ENCODE measurements at places on chromosomes 12 and 14.

GRCh38 chr12:123070267-123071081, 80.4 kb downstream of the PITPNM2 start:
- no peak for DNase-seq

GRCh38 chr14:74608959-74609611, 3.0 kb downstream of the LTBP2 start:
- peak; percentile 69 for DNase-seq

DNA sequence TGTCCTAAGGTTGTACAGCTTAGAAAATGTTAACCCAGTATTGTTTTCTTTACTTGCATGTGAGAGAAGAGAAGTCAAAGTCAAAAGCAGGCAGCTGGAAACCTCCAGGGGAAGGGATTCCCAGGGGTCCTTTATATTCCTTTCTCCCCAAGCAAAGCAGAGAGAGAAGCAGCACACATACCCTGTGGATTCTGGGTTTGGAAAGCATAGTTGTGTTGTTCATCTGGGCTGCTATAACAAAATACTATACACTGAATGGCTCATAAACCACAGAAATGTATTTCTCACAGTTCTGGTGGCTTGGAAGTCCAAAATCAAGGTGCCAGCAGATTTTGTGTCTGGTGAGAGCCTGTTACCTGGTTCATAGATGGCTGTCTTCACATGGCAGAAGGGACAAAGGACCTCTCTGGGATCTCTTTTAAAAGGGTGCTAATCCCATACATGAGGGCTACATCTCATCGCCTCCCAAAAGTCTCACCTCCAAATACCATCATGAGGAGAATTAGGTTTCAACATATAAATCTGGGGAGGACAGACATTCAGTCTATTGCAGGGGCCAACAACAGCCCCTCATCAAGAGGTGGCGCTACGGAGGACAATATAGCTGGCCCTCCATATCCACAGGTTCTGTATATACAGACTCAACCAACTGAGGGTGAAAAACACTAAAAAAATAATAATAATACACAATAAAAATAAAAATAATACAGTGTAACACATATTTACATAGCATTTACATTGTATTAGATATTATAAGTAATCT, 19.3 kb upstream of the PCNX1 start:
- no peak for DNase-seq

- DNase-seq, result no peak
Observed at GRCh38 chr12:124327362-124328043, 32.6 kb downstream of the RFLNA start.

- peak; percentile 67 for DNase-seq
Observed at GRCh38 chr14:25833341-25834126, 764.3 kb downstream of the NOVA1 start.

- DNase-seq, result no peak
Observed at GRCh38 chr14:34170882-34171281, 220.0 kb upstream of the EGLN3 start.

DNA sequence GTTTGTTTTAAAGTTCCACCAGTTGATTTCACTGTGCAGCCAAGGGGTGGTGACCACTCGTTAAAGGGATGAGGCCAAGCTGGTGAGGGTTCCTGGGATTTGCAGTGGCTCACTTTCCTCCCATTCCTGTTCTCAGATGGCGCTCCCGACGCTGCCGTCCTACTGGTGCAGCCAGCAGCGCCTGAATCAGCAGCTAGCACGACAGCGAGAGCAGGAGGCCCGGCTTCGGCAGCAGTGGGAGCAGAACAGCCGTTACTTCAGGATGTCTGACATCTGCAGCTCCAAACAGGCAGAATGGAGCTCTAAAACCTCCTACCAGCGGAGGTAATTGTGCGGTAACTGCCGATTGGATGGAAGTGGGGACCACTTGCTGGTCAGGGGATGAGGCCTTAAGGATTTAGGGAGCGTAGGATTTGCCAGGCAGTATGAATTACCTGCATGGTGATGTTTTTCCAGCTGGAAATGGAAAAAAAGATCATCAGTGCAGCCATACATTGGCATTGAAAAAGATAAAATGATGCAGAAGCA, 2.9 kb downstream of the TCHP start:
- DNase-seq, result no peak

DNA sequence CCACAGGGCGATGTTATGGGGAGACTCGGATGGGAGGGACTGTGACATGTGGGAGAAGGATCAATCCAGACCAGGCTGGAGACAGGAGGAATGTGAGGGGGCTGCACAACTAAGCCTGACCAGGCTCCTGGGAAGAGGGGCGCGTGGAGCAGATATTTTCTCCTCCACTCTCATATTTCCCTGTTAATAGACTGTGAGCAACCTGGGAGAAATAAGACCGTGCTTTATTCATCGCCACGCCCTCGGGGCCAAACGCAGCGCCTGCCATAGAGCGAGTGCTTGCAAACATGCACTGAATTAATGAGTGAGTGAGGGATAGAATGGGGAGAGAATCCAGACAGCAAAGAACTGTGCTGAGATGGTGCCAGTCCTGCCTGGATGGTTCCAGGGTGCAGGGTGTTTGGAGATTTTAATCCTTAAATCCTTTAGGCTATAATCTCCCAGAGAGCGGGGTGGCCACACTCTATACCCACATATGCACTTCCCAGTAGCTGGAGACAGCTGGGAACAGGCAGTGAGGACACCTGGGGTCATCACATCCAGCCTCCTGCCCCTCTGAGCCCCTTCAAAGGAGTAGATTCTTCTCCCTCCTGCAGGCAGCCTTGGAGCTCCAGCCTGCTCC, 13.6 kb upstream of the FAIM2 start:
- DNase-seq, result no peak

DNA sequence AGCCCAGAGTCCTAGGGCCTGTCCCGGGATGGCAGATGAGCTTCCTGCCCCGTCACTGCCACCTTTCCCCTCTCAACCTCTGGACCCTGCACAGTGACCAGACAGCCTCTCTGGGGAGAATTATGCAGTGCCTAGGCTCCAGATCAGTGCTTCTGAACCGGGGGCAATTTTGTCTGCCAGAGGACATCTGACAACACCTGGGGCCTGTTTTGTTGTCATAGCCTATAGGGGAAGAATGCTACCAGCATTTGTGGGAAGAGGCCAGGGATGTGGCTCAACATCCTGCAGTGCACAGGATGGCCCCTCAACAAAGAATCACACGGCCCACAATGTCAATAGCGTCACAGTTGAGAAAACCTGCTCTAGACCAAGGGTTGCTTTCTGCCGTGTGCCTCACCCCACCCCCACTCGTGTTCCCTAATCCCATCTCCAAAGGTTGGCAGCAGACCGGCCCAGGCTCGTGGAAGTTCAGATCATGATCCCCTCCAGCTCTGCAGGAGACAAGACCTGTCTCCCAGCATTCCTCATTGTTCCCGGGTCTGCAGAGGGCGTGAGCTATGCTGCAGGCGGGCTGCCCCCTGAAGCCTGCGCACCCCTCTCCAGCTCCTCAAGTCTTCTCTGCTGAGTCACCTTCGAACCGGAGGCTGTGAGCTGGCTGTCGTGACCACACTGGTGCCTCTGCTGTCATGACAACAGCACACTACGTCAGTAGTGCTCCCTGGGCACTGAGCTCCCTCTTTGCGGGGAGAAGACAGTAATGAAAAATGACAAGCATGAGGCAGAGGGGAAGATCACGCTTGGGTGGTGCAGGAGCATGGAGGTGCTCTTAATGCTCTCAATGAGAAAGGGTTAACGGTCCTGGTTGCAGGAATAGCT, 2.0 kb upstream of the GAPDH start:
- peak; percentile 53 for DNase-seq

DNA sequence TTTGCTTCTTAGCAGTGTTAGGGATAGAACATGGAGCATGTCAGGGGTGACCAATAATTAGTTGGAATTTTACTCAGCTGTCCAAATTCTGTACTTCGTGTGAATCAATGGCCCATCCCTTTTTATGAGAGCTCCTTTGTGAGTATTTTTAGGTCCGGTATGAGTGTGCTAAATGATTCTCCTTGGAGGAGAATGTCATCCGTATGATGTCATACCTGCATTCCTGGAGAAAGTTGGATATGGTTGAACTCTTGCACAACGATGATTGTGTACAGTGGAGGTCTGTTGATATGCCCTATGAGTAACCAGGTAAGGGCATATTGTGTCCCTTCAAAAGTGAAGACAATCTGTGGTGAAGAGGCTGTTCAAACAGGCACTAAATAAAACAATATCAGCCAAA, 400.8 kb downstream of the GXYLT1 start:
- DNase-seq, result no peak

GRCh38 chr12:70197345-70197744, 45.9 kb upstream of the CNOT2 start:
- no peak for DNase-seq

- DNase-seq, result no peak
Observed at GRCh38 chr14:76844223-76844622, 18.0 kb downstream of the LRRC74A start.

- DNase-seq, result peak; percentile 78
Observed at GRCh38 chr14:55103005-55103640, 25.9 kb upstream of the LGALS3 start.

DNA sequence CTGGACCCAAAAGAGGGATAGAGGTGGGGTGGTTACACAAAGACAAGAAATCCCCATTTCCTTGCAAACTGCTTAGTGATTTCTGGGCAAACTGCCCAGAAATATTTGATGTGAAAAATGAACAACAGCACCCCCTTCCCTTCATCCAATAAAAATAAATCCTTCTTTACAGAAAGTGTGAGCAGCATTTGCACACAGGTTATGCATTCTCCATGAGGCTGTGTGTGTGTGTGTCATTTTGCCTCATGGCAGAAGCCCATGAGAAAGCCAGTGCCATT, 17.2 kb upstream of the NRXN3 start:
- DNase-seq, result no peak

DNA sequence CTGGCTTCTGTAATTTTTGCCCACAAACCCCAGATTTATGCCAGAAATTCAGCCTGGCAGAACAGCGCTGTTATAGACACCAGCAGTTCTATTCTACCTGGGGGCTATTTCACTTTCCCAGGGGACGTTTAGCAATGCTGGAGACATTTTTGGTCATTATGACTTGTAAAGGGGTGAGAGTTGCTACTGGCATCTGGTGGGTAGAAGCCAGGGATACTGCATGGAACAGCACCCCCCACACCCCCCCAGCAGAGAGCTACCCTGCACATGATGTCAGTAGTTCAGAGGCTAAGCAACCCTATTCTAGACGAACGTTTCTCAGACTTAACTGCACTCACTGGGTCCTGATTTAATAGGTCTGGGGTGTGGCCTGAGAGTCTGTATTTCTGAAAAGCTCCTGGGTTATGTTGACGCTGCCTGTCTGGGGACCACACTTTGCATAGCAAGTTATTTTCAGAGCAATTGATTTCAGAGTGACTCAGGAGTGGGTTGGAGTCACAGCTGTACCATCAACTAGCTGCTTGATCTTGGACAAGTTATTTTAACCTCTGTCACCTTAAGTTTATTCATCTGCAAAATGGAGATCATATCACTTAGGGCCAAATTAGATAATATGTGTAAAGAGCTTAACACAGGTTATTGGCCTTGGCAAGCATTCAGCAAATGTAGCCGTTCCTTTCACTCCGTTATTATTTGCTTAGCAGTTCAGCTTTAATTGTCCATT, 48.5 kb downstream of the CHST11 start:
- DNase-seq, result peak; percentile 52

- DNase-seq, result peak; percentile 75
Observed at GRCh38 chr14:89417465-89418225, 612 bp upstream of the FOXN3 start.

DNA sequence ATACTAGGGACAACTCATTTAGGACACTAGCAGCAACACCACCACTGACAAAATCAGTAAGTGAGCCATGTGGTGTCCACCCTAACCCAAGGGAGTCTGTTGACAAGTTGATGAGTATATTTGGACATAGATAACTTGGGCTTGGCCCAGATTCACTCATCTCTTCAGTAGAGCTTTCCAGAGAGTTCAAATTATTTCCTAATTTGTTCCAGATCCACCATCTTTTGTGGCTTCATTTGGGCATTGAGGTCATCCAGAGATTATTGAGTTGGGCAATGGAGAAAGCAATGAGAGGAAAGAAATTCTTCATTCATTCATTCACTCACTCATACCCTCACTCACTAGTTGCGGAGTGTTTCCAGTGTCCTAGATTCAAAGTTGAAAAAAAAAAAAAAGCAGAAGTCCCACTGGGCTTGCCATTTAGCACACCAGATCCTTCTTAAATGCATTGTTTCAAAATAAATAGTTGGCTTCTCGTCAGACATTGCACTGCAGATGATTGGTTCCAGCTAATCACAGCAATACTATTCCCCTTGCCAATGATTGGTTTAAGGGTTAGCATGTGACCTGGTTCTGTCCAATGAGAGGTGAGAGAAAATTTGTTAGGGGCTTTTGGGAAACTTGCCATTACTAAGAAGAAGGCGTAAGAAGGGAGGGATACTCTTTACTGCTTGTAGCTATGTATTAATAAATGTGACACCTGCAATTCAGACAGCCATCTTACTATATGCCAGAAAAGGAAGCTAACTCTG, 31.8 kb upstream of the WSCD2 start:
- no peak for DNase-seq

- DNase-seq, result no peak
Observed at GRCh38 chr12:57089271-57090245, 644 bp downstream of the NAB2 start.

DNA sequence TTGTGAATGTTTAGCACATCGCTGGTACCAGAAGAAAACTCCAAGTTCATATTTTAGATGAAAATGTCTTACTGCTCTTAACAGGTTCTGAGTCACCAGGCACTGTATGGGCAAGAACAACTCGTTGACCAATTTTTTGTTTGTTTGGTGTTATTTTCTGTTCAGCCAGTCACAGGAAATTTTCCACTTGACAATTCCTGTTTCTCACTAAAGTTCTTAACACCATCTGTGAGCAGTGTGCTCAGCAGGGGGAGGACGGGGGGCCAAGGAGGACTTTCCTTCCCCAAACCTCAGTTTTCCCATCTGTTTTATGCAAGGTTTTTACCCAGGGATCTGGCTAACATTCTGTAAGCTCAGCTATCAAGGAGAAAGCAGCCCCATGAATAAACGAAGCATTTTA, 3.0 kb downstream of the NUAK1 start:
- no peak for DNase-seq

DNA sequence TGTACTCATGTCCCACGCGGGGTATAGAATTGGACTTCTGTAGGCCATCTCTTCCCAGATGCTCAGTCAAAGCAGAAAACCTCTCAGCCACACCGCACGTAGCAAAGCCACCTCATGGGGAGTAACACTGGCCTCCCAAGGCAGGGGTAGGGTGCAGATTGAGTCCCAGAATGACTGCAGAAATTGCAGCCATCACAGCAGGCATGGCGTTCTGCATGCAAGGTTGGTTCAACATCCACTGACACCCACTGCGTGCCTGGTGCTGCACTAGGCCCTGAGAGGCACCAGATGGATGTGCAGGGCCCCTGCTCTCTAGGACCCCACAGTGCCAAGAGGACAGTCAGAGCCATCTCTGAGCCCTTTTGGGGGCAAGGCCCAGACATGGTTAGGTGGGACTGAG, 39.9 kb downstream of the RAB35 start:
- no peak for DNase-seq

GRCh38 chr12:59972905-59973304, 377.1 kb downstream of the SLC16A7 start:
- no peak for DNase-seq

DNA sequence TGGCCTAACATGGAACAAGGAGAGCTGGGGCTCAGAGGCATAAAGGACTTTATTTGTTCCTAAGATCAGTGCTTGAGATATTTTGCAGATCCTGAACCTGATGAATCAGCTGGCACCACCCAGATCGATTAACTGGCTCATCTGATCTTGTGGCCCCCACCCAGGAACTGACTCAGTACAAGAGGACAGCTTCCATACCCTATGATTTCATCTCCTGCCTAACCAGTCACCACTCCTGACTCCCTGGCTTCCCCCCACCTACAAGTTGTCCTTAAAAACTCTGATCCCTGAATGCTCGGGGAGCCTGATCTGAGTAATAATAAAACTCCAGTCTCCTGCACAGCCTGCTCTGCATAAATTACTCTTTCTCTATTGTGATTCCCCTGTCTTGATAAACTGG, 5.1 kb downstream of the C12orf56 start:
- no peak for DNase-seq

Data from DMS153 (cell line).